ENCODE measurements at places on chromosomes 11 and 22.

- no peak for DNase-seq
Measured at GRCh38 chr22:37503183-37503683, 16.0 kb downstream of the CARD10 start.

DNA sequence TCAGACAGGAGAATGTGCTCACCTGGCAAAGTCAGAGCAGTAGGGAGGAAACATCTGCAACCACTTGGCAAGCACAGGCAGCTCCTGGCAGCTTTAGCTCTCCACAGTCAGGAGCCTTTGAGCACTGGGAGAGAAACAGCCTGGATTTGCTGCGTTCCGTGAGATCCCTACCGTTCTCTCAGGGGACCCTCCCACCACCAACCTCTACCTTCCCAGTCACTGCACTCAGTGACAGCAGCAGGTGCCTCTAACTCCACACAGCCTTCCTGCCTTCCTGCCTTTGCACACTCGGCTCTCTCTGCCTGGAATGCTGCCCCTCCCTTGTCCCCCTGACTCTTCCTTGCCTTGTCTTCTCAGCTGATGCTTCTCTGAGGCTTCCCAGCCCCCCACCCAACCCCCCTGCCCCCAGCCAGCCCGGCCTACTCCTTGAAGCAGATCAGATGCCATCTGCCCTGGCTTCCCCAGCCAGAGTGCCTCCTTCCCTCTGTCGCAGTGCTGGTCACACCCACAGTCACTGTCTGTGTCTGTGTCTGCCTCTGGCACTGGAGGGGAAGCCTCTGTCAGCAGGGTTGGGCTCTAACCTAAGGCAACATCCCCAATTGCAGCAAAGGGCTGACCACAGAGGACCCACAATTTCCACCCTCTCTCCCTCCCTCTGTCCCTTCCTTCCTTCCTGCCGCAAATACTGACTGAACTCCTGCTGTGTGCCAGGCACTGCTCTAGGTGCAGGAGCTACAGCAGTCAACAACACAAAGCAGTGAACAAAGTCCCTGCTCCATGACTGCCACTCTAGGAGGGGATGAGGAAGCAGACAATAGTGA lies 14.9 kb upstream of the TSKU start:
- DNase-seq, result no peak

- DNase-seq, result no peak
Measured at GRCh38 chr22:19840955-19841640, 13.6 kb downstream of the GNB1L start.

DNA sequence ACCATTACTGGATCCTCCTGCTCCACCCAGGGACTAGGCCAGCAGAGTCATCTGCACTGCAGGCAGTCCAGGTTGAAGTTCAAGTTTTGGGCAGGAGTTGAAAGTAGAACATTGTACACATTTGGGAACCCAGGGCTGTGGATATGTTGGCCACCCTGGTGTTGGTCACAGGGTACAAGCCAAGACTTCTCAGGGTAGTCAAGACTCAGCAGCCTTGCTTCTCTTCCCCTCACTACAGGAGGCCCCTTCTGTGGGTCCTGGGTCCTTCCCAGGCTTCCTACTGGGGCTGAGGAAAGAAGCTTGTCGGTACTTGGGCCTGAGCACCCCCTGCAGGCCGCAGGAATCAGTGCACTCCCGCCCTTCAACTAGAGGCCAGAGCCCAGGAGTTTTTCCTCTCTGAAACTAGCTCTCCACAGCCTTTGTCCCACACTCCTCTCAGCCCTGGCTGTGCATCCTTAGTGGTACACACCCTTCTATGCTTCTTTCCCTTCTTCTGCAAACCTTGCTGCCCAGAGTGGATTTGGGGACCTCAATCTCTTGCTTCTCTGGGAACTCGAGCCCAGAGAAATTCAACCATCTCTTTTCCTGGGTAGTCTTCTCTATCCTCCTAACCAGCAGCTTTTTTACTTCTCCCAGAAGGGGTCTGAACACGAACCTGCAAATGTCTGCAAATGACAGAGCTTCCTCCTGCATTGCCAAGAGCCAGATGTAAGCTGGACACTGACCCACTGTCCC lies 2.6 kb upstream of the HPX start:
- peak; percentile 38 for DNase-seq

DNA sequence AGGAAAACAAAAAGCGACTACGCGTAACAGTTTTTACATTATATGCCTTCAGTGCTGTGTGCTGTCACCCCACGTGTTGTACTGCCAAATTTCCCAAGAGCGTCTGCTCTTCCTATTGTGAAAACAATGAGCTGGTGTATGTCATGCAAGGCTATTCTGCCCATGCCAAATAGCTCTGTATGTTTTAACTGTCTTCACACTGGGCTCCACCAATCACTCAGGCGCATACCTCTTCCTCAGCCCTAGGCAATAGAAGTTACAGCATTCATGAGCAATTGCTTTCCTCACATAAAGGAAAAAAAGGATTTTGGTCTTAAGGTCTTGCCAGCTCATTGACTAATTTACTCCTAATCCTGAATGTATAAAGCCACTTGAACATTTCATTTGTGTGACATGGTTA lies 606.8 kb downstream of the NTM start:
- peak; percentile 81 for DNase-seq

- DNase-seq, result no peak
Measured at GRCh38 chr22:31346733-31347250, 646 bp upstream of the PATZ1 start.

- DNase-seq, result peak; percentile 3
Measured at GRCh38 chr11:112613051-112613972, 347.9 kb upstream of the NCAM1 start.

- DNase-seq, result peak; percentile 27
Measured at GRCh38 chr11:327581-327923, 6.9 kb upstream of the IFITM3 start.

DNA sequence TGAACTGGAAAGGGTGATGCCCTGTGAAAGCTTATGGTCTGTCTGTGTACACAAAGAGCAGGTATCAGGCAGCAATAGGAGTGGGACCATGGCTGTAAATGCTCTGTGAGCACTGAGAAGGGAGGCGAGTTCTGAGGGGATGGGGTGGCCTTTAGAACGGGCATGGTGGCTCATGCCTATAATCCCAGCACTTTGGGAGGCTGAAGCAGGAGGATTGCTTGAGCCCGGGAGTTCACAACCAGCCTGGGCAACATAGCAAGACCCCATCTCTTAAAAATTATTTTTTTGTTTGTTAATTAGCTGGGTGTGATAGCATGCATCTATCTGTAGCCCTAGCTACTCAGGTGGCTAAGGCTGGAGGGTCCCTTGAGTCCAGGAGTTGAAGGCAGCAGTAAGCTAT lies 3.5 kb downstream of the SPINDOC start:
- no peak for DNase-seq

- no peak for DNase-seq
Measured at GRCh38 chr11:62398011-62398994, 20.5 kb upstream of the SCGB1A1 start.

GRCh38 chr11:2088746-2089535 lies 50.2 kb downstream of the IGF2 start:
- no peak for DNase-seq

DNA sequence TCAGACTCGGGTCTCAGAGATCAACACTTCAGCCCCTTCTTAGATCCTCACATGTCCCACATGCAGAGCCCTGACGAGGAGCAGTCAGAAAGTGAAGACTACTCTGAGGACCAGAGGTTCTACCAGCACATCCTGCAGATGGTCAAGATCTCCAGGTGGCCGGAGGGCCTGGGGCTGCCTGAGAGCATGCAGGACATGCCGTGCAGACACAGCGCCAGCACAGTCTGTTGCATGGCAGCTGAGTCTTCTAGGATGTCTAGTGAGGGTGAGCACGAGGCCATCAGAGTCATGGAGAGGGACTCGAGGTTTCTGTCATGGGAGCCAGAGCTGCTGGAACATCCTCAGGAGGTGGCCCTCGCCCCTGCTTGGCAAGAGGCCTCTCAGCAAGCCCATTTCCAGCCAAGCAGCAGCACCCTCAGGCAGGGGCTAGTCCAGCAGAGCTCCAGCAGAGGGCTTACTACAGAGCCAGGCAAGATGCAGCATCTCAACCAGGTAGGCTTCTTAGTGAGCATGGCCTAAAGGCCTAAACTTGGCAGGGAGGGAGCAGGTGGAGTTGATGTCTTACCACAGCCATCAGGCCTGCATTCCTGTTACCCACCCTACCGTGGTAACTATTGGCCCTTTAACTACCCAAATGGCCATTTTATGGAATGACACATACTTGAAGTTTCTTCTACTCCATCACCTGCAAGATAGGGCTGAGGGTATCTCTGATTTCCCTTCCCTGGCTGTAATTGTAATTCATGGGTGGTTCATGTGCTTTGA lies 28.7 kb downstream of the CEP164 start:
- DNase-seq, result peak; percentile 28

DNA sequence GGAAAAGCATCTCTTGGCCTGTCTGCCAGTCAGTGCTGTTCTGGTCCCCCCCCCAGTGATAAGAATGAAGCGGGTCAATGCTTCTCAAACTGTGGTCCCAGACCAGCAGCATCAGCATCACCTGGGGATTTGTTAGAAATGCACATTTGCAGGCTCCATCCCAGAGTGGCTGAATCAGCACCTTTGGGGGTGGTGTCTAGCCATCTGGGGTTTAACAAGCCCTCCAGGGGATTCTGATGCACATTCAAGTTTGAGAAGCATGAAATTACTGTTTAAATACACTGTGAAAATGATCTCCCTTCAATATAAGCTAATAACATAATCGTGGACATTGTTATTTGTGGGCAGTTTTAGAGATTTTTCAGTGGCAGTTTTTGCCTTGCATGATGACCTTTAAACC lies 133.5 kb downstream of the MYO18B start:
- DNase-seq, result no peak

- no peak for DNase-seq
Measured at GRCh38 chr11:66195867-66196266, 72.6 kb upstream of the RAB1B start.

DNA sequence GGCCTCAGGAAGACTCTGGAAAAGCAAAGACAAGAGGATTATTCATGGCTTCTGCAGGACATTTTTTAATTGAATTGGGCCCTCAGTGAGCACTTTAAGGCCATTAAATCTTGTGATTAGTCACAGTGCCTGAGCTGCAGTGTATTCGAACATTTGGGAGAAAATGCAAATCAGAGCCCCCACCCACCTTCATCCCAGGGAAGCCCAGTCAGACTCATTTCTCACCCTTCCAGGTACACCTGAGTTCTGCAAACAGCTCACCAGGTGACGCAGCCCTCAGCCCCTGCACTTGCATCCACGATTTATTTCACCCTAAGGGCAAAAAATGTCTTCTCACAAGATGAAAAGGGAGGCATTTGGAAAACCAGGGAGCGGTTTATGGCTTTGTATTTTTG lies 128.7 kb downstream of the MPPED1 start:
- no peak for DNase-seq

GRCh38 chr11:72426103-72426757 lies 8.1 kb downstream of the CLPB start:
- DNase-seq, result no peak

DNA sequence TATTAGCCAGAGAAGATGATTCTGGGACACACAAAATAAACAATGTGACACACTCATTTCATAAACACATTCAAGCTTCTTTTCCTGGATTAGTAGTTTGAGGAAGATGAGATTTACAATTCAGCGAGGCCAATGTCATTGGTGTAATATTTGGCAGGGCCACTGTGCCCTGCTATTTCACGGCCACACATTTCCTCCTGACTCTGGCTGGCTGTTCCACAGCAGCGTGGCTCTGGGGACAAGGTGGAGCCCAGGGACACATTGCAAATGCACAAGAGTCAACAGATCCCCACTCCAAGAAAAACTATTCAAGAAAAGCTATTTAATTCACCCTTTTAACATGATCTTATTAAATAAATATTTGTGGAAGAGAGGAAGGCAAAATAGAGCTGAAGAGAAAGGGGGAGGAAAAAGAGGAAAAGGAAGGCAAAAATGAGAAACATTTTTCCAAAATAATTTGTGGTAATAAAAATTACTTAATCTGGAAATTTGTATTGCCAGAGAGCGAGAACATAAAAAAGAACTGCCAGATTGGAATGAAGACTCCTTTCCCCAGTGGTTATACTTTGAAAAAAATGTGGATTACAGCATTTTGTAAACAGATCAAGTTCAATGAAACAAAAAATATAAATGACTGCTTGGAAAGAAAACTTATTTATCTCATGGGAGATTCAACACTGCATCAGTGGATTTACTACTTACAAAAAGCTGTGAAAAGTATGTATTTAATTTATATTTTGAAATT lies 27.1 kb downstream of the NXPE2 start:
- no peak for DNase-seq

GRCh38 chr11:120863359-120863758 lies 160.5 kb upstream of the TBCEL start:
- peak; percentile 26 for DNase-seq

- no peak for DNase-seq
Measured at GRCh38 chr11:45390407-45390806, 104.3 kb upstream of the SYT13 start.

GRCh38 chr11:46458491-46458890 lies 66.9 kb upstream of the CHRM4 start:
- DNase-seq, result no peak

GRCh38 chr11:120063686-120064340 lies 74.1 kb downstream of the TRIM29 start:
- no peak for DNase-seq

DNA sequence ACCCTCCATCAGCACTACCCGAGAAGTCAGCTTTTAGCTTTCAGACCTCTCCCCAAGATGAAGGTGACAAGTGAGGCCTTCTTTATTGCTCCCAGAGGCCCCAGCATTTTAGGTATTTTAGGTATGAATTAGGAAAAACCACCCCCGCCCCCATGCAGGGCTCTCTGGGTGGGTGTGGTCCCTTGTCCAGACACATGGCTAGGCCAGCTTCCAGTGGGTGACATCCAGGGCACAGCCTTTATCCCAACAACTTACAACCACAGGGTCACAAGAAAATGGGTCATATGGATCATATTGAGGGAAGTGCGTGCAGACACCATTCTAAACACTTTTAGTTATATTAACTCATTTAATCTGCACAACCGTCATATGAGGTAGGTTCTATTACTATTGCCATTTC lies 42.1 kb downstream of the RIBC2 start:
- no peak for DNase-seq

GRCh38 chr11:79564288-79564925 lies 123.6 kb upstream of the TENM4 start:
- no peak for DNase-seq

GRCh38 chr22:27253108-27253902 lies 548.3 kb downstream of the MN1 start:
- no peak for DNase-seq

- peak; percentile 50 for DNase-seq
Measured at GRCh38 chr11:6531267-6531752, 34.2 kb downstream of the DNHD1 start.

GRCh38 chr22:41048791-41049717 lies 43.3 kb upstream of the EP300 start:
- DNase-seq, result peak; percentile 42

DNA sequence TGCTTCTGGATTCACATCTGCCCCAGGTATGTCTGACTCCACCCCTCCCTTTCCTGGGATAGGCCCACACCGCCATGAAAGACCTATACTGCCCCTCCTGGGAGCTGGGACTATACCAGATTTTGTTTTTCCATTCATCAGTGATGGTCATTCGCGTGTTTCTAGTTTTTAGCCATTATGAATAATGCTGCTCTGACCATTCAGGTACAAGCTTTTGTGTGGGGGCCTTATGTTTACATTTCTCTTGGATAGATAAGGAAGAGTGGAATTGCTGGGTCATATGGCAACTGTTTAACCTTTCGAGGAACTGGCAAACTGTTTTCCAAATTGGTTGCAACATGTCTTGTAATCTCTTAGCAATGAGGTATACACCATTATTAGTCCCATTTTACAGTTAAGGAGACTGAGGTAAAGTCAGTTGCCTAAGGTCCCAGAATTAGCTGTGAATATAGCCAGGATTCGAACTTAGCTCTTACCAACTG lies 1.2 kb upstream of the TBC1D10A start:
- no peak for DNase-seq

- no peak for DNase-seq
Measured at GRCh38 chr11:17753641-17754040, 19.1 kb downstream of the KCNC1 start.

- DNase-seq, result no peak
Measured at GRCh38 chr11:116071241-116071640, 567.0 kb upstream of the CADM1 start.
